LNCaP clone FGC (cell line): ENCODE measurements at places on chromosomes 4 and X.

DNA sequence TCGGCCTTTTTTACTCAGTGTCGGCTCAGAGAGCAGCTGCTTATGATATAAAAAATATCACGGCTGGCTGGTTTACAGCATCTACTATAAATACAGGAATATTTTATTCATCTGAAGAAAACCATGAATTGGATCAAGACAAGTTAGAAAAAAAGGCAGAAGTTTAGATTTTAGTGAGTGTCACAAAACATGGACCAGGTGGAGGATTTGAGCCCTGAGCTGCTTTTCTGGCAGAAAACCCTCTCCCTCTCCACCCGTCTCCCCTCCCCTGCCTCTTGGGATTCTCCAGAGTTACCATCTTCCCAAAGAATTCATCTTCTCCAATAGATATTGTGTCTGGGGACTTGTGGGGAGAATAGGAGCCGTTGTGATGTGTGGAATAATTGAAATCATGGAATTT, 142.8 kb upstream of the RAI2 start:
- no peak for DNase-seq

GRCh38 chr4:88333741-88334405, 44.8 kb upstream of the HERC6 start:
- no peak for DNase-seq

DNA sequence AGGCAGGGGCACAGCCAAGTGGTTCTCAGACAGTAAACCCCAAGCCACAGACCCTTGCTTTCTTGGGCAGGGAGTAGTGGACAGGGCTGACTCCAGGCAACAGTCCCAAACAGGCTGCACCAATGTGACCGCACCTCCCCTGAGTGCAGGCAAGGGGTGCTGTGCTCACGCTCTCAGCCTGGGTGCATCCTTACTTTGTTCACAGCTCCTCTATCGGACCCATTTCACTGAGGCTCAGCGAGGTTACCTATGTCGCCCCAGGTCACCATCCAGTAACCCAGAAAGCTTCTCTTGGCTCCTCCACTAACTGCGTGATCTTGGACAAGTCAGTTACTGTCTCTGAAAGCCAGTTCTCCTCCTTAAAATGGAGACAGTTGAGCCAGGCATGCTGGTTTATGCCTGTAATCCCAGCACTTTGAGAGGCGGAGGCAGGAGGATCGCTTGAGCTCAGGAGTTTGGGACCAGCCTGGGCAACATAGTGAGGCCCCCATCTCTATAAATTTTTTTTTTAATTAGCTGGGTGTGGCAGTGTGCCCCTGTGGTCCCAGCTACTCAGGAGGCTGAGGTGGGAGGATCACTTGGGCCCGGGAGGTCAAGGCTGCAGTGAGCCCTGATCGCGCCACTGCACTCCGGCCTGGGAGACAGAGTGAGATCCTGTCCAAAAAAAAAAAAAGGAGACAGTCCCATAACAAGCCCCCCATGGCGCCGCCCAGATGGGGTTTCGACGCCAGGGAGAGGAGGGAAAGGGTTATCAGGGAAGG, 823 bp upstream of the MAN2B2 start:
- DNase-seq = no peak

DNA sequence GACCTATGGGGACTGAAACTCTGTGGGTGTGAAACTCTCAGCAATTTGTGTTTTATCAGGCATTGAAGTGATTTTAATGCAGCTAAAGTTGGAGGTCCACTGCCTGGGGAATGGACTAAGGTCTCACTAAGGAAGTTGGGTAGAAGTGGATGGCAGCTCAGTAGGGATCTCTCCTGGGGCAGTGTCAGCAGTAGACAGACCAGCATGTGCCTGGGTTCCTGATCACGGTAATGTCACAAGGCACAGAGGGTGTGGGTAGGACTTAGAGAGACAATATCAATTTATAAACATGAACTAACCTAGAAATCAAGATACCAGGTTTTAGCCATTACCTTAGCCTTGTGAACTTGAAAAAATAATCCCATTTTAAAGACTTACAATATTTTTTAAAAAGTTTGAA, 380.3 kb upstream of the LCORL start:
- no peak for DNase-seq

GRCh38 chr4:64405761-64406160, 3.5 kb downstream of the TECRL start:
- no peak for DNase-seq

DNA sequence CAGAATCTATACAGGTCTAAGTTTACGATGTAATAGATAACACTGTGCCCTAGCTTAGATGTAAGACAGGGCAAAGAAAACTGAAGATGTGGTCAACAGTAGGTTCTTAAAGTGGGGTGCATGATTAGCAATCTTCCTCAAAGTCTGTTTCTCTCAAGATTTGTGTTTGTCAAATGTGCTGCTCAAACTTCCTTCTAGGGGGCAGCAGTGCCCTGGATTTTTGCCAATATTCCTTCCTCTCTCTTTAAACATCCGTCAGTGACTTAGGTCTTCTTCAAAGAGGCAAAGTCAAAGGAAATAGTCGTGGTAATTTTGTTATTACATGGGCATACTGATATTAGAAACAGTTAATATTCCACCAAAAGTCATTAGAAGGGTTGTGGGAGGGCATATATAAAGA, 4.2 kb upstream of the PDHA2 start:
- DNase-seq = no peak

DNA sequence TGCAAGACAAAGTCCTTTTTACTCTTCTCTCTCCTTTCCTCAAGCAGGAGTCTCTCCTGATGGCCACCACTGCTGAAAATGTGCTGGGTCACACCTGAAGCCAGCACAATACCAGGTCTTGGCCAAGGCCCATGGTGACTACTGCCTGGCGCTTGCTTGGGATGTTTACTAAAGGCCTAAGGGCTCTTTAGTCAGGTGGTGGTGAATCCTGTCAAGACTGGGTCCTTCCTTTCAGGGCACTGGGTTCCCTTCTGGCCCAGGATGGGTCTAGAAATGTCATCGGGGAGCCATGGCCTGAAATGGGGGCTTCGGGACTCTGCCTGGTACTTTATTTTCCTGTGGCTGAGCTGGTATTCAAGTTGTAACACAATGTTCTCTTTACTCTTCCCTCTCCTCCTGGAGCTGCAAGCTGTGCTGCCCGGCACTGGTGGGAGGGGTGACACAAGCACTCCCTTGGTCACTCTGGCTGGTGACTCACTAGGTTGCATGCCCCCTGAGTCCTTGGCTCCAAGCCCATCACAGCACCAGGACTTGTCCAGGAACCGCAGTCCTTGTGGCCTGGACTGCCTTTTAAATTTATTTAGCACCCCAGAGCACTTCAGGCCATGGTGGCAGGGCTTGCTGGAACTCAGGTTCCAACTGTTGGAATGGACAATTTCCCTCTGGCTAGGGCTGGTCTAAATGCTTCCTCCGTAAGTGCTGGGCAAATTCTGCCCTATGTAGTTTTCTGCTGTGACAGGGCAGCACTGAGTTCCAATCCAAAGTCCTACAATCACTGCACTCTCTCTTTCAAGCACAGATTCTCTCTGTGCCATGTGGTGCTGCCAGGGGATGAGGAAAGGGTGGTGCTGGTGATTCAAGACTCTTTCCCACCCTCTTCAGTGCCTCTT, 11.3 kb downstream of the ARL13A start:
- no peak for DNase-seq

DNA sequence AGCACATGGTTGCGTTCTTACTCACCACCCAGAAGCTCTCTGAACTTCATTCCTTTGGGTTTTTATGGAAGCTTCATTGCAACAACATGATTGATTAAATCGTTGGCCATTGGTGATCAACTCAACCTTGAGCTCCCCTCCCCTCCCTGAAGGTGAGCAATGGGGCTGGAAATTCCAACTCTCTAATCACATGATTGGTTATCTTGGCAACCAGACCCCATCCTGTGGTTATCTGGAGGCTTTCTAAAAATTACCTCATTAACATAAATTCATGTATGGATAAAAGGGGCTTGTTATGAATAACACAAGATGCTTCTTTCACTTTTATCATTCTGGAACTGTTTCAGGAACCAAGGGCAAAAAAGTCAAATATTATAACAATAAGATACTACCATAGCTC, 34.6 kb upstream of the NMU start:
- DNase-seq = no peak

DNA sequence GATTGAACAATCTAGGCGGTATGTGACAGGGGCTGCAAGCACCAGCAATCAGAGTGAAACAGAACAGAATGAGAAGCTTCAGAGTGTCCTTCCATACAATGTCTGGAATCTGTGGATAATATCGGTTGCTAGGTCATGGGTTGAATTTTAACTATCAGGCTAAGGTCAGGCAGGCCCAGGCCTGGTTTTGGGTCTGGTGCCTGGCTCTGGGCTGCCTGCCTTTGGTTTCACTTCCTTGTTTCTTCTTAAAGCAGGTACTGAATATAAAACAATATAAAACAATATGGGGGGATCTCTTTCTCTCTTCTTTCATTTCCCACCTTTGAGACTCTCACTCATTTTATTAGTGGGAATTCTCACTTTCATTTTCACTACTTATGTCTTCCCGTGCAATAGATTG, 962.0 kb downstream of the CCSER1 start:
- no peak for DNase-seq

GRCh38 chrX:53714580-53715345, 28.2 kb upstream of the HUWE1 start:
- DNase-seq = peak; percentile 67

- DNase-seq = no peak
These were observed 29.3 kb upstream of the HGFAC start for GRCh38 chr4:3412257-3413020.

DNA sequence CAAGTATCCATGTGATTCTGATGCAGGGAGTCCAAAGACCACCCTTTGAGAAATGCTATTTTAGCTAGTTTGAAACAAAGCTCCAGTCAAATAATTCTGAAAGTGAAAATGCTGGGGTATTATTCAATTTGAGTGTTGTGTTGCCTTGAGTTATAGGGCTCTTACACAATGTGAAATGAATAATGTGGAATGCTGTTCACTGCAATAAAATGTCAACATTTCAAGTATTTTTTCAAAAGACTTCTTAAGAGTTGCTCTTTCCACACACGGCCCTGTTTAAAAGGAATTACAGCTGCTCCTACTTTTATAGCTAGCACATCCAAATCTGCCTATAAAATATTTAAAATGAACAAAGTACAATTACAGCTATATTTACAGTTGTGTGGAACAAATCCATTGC, 27.5 kb upstream of the PLS3 start:
- DNase-seq = no peak

DNA sequence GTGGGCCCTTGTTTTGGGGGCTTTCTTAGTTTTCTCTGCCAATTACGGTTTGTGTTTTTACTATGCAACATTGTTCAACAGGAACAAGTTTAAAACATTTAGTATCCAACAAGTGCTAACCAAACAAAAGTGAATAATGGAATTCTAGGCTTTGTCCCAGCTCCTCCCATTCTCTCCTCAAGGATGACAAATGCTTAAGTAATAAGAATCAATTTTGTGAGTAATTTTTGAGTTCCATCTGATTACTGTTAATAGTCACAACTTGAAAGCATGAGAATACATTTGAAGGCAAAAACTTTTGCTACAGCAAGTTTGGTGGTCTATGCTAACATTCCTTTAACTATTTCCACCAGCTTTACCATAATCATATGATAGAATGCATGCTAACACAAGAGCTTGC, 78.1 kb upstream of the HPGD start:
- no peak for DNase-seq

GRCh38 chr4:15344041-15344440, 83.8 kb upstream of the C1QTNF7 start:
- DNase-seq = no peak

DNA sequence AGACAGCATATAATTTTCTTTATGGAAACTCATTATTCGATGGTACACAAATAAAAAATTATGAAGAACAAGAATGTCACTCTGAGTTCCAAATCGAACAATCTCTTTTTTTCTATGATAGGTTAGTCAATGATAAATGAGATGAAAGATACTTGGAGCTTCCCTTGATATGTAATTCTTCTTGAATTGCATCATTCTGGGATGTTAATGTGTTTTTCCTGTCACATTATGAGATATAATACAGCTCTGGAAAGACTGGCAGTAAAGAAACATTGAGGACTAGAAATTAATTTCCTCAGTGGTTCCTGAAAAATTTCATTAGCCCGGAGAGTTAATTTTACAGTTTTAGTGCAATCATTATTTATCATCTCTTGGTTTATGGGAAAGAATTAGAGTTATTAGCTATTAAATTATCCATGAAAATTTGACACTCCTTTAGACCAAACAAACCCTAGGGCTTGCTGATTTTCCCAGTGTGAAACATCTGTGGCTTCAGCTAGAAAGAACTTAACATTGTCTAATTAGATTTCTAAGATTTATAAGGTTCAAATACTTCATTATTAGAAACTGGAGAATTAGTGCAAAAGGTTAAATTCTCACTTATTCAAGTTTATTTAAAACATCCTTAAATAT, 1546.6 kb upstream of the TENM3 start:
- DNase-seq = no peak

- peak; percentile 66 for DNase-seq
These were observed at the start of gene TEC for GRCh38 chr4:48268956-48269860. TEC (minus strand) TSS chr4:48269838; CDS start chr4:48228614, 41,224 bp downstream.
